ENCODE measurements at places on chromosomes 12 and 14.

GRCh38 chr14:65373016-65373670 lies 39.4 kb upstream of the FUT8 start:
- DNase-seq = peak; percentile 38

DNA sequence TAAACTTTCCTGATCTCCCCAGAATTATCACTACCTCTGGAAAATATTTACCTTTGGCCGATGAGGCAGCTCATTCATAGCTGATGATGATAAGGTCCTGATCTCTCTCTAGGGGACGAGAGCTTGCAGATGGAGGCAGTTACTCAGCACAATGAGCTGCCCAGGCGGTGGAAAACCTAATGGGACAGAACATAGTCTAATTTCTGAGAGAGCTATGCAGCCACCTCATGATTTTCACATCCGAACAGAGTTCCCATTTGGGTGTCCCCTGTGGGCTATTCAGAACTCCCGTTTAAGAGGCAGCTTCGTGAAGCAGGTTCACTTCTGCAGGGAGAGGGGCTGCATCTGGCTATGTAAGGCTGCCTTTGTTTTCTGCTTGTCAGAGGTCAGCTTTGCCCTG lies 724.6 kb upstream of the TMEM132C start:
- DNase-seq = no peak

DNA sequence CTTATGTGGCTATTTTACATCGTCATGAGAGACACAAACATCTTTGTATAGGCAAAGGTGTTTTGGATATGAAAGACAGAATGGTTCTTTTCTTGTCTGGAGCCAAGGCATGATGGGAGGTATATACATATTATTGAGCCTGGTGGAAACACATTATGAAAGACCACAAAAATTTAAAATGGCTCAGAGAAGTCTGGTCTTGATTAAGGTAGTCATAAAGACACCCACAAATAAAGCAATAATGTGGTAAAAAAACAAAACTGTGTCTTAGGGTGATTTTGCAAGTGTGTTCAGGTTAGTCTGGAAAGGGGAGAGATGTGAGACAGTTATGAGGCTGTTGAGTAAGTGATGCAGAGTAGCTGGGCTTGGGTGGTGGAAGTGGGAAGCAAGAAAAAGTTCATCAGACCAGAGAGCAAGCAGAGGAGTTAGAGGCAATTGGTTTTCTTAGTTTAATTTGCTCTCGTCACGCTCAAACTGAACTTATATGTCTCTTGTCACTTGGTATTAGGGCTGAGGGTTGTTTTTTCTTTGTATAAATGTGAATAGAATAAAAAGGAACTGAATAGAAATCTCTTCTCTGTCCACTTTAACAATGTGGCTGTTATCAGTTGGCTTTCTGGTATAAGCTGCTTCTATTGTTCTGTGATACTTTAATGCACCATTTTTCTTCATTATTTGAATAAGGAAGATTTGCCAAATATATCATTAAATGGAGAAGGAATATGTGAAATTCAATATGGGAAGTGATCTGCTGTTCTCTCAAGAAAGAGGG lies 115.0 kb downstream of the AKAP6 start:
- DNase-seq = no peak

- no peak for DNase-seq
Measured at GRCh38 chr12:57191410-57191809, 25.2 kb upstream of the NXPH4 start.

DNA sequence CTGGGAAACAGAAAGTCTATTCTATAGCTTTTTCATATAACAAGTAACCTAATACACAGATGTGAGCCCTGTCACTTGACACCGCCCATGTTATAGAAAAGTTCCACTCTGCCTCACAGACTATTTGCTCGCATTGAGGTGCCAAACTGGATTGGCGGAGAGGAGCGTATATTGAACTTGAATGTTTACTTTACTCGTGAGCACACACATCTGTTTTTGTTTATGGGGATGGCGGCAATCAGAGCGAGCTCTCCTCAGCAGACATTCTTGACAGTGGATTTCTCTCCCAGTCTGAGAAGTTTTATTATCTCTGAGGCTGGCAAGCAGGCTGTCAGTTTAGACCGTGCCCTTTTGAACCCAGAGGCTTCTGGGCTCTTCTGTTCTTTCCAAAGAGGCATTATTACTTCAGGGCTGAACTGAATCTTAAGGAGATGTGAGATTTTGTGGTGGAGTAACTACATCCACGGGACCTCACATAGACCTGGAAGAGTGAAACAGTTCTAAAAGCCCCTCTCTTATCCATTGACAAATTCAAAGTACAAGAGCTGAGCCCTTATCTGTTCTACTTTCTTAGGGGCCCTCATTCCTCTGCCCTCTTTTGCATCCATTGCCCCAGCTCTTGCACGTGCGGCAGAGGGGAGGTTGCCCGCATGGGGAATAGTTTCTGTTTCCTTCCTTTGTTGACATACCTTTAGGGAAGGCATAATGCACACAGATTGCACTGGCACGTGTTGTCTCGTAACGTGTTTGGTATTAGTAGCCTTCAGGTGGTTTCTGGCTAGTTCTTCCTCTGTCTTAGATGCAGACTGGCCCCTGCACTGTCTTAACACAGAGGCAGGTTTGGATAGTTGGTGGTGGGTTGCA lies 68.2 kb downstream of the DRAM1 start:
- DNase-seq = no peak

- no peak for DNase-seq
Measured at GRCh38 chr14:61130512-61131260, 149.6 kb downstream of the SLC38A6 start.

GRCh38 chr14:29999013-29999539 lies 71.4 kb upstream of the PRKD1 start:
- DNase-seq = no peak

DNA sequence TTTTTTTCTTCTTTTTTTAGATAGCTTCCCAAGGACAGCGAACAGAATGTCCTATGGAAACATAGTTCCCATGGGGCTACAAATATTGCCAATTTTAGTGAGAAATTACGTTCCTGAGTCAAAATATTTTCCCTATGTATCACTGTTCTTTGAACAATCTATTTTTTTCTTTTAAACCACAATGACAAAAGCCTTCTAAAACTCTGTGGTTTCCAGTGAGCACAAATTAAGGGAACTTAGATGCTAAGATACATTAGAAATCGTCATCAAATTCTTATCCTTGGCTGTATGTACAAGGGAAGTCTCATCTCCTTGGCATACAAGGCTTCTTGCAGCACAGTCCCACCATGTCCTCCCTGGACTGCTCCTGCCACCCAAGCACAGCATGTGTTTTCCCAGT lies 17.9 kb downstream of the CPM start:
- no peak for DNase-seq

DNA sequence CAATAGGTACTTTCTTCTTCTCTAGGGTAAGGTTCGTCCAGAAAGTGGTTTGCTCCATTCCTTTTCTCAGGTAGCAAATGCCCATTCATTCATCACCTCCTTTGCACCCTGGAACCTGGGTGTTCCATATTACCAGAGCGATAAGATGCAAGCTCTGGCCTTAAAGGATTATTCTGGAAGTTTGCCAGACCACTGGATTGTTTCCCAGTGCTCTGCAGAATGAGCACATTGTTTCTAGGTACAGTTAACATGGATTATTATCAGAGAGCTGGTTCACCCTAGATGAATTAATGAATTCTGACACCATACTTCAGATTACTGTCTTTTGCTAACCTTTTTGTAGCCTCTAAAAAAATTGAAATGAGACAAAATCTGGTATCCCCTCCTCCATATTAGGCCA lies 170.9 kb upstream of the BMP4 start:
- no peak for DNase-seq

DNA sequence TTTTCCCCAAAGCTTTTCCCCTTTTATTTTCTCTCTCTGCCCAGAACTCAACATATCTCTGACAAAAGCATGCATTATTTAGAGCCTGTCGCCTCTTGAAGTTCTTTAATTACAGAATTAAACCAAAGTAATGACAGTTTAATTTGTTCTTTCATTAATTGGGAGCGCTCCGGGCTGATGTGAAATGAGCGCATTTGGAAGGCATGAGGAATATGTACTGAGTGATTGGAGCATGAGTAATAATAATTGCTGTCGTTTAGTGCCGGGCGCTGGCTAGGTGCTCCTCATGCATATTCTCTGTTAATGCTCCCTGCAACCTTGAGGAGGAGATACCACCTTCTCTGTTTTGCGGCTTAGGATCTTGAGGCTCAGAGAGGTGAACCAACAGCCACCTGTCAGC lies 120.5 kb downstream of the SLC25A47 start:
- no peak for DNase-seq

GRCh38 chr12:666066-666465 lies 2.8 kb upstream of the NINJ2 start:
- no peak for DNase-seq

- peak; percentile 35 for DNase-seq
Measured at GRCh38 chr12:15856097-15856982, 25.8 kb upstream of the STRAP start.

GRCh38 chr12:93192878-93193277 lies 184.8 kb upstream of the NUDT4 start:
- no peak for DNase-seq
